Lower lobe of right lung (tissue), 2 donors: ENCODE measurements at places on chromosomes 1 and 21. TPM values are rescaled to one million over a fixed set of nuclear protein-coding genes. Genes with fewer than 3 reads are reported as not detected.

GRCh38 chr1:2151911-2152310 is 42.7 kb downstream of the FAAP20 start:
- no peak for DNase-seq

GRCh38 chr21:35090403-35090802 is 41.3 kb upstream of the RUNX1 start:
- no peak for DNase-seq

DNA sequence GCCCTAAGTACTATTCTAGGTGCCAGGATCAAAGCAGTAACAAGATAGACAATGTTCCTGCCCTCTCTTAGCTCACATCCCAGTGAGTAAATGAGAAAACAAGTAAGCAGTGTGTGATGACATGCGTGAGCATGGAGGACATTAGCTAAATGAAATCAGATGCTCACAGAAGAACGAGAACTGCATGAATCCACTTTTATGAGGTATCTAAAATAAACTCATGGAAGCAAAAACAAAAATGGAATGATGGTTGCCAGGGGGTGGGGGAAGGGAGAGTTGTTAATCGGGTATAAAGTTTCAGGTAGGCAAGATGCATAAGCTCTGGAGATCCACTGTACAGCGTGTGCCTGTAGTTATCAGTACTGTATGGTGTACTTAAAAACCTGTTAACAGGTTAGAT is 195.1 kb downstream of the HHAT start:
- DNase-seq, result no peak

- no peak for DNase-seq
These were observed 407 bp downstream of the WNT4 start for GRCh38 chr1:22142315-22143064.

GRCh38 chr1:232012773-232013386 is 386.3 kb downstream of the DISC1 start:
- DNase-seq, result no peak

DNA sequence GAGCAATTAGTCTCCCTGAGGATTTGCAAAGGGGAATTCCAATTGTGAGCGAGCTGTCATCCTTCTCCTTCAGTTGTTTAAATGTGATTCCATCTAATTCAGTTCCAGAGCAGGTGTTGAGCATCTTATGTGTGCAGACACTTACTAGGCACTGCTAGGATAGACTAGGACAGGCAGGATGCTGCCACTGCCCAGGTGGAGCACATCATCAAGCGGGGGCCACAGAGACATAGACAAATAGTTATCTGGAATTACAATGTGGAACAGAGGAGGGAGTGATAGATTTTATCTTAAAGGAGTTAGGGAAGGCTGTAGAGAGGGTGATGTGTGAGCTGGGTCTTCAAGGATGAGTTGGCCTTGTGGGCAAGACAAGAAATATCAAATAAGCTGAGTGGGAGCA is 55.9 kb downstream of the CDC7 start:
- DNase-seq, result no peak

The ERRFI1 gene
- 65.1 TPM for total RNA-seq

DNA sequence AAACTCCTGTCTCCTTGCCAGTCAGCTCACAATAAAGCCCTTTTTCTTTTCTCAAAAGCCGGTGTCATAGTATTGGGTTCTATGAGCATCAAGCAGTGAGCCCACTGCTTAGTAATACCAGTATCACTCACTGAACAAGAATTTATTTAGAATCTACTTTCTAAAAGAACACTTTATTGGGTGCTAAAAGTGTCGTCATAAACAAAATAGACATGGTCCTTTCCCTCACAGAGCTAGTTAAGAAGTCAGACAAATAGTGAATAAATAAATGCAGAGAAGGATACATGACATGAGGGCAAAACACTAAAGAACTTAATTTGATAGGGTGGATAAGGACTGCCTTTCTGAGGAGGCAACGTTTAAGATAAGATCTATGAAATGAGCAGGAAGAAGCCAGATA is 32.2 kb downstream of the EVI5 start:
- no peak for DNase-seq

The JMJD4 gene
- total RNA-seq, result 14.9 TPM

GRCh38 chr1:219058891-219059820 is 114.5 kb upstream of the LYPLAL1 start:
- DNase-seq, result no peak

- no peak for DNase-seq
These were observed 9.6 kb upstream of the NVL start for GRCh38 chr1:224339442-224340033.

- DNase-seq, result no peak
These were observed 17.1 kb upstream of the ZBTB21 start for GRCh38 chr21:42027085-42027821.

DNA sequence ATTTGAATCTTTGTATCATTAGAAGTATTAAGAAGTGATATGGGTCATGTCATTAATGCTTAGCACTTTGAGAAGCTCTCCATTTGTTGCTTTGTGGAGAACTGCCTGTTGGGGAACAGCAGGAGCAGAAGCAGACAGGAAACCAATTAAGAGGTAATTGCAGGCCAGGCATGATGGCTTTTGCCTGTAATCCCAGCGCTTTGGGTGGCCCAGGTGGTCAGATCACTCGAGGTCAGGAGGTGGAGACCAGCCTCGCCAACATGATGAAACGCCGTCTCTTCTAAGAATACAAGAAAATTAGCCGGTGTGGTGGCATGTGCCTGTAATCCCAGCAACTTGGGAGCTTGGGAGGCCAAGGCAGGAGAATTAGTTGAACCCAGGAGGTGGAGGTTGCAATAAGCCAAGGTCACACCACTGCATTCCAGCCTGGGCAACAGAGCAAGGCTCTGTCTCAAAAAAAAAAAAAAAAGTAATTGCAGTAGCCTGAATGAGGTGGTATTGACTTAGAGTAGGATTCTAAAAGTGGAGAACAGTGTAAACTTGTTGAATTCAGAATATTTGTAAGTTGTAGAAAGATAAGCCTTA is 57.8 kb upstream of the FASLG start:
- DNase-seq, result no peak

DNA sequence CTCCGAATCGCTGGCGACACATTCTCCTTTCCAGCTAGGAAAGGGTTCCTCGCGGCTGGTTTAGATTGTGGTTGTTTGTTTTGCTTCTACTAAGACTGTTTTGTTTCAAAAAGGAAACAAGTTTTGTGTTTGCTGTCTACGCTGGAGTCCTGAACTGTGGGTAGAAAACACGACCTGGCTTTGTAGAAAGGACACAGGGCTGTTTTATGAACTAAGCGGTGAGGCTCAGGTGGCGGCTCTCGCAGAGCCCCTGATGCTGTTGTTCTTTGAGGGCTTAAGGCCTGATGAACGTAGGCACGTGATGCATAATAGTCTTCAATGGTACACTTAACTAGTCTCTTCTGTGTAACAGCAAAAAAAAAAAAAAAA is 27.0 kb upstream of the FHAD1 start:
- no peak for DNase-seq

DNA sequence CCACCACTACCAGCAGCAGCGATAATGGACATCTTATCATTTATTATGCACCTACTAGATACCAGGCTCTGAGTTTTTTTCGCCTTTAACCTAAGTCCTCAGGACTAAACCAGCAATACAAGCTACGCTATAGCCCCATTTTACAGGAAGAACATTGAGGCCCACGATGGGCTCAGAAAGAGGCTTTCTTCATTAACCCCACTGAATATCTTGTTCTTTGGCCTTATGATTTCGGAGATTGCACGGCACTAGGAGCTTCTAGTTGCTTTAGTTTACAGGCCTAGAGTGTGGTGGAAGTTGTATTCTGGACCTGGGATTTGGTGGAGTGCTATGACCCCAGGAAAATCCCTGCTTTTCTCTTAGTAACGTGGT is 1.5 kb downstream of the SESN2 start:
- DNase-seq, result no peak

The SLC6A9 gene
- 24.2 TPM for total RNA-seq

GRCh38 chr1:112678605-112679004 is 4.1 kb downstream of the MOV10 start:
- DNase-seq, result no peak

- DNase-seq, result peak; percentile 95
These were observed at the start of gene LRRC8B for GRCh38 chr1:89524369-89525168. TSS of gene LRRC8B (plus strand) at chr1:89524829. CDS start at chr1:89582651, 57,822 bp downstream.

- DNase-seq, result peak; percentile 79
These were observed 6.6 kb downstream of the GOLT1A start for GRCh38 chr1:204207136-204207616.

- DNase-seq, result no peak
These were observed 180.8 kb upstream of the LMO4 start for GRCh38 chr1:87147851-87148250.

DNA sequence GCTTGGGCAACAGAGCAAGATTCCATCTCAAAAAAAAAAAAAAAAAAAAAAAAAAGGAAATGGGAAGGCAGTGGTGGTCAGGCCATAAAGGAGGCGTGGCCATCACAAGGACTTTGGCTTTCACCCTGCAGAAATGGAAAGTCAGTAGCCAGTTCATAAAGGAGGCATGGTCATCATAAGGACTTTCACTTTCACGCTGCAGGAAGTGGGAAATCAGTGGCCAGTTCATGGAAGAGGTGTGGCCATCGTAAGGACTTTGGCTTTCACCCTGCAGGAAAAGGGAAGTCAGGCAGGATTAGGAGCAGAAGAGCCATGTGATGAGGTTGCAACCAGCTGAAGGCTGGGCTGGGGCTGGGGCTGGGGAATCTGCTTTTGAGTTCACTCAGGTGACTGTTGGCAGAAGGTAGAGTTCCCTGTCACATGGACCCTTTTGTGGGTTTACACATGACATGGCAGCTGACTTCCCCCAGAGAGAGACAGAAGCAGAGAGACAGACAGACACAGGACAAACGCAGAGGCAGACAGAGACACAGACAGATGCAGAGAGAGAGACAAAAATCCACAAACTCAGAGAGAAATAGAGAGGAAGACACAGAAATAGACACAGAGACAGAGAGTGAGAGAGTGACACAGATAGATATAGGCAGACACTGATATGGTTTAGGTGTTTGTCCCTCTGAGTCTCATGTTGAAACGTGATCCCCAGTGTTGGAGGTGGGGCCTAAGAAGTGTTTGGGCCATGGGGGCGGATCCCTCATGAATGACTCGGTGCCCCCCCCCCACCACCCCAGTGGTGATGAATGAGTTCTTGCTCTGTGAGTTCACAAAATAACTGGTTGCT is 263.9 kb upstream of the KAZN start:
- no peak for DNase-seq

DNA sequence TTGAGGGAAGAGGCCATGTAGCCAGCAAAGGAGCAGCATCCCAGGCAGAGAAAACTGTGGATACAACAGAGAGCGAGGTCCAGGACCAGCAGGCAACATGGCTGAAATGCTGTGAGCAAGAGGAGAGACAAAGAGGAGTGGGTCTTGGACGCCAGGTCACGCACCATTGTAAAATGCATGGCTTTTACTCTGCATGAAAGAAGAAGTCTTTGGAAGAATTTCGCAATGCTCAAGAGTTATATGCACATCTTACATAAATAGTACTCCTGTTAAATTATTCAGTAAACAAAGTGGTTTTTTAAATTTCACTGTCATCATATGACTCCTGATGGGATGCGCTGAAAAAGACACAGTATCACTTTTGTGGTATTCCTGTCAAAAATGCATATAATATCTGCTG is 3.5 kb downstream of the CD244 start:
- DNase-seq, result no peak

The VASH2 gene
- total RNA-seq, result 1.6 TPM

The CCDC28B gene
- total RNA-seq, result 3.3 TPM

The AGT gene
- 0.86 TPM for total RNA-seq

DNA sequence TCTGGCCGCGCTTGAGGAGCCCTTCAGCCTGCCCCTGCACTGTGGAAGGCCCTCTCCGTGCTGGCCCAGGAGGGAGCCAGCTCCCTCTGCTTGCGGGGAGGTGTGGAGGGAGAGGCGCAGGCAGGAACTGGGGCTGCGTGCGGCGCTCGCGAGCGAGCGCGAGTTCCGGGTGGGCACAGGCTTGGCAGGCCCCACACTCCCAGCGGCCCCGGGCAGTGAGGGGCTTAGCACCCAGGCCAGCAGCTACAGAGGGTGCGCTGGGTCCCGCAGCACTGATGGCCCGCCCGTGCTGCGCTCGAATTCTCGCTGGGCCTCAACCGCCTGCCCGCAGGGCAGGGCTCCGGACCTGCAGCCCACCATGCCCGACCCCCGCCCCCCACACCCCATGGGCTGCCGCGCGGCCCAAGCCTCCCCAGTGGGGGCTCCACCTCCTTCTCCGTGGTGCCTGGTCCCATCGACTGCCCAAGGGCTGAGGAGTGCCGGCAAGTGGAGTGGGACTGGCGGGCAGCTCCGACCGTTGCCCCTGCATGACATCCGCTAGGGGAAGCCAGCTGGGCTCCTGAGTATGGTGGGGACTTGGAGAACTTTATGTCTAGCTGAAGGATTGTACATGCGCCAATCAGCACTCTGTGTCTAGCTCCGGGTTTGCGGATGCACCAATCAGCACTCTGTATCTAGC is 46.0 kb downstream of the COL24A1 start:
- no peak for DNase-seq

The GFI1 gene
- 3.3 TPM for total RNA-seq

The BGLAP gene
- 4.8 TPM for total RNA-seq

GRCh38 chr1:233916706-233917105 is 12.2 kb downstream of the SLC35F3 start:
- no peak for DNase-seq

DNA sequence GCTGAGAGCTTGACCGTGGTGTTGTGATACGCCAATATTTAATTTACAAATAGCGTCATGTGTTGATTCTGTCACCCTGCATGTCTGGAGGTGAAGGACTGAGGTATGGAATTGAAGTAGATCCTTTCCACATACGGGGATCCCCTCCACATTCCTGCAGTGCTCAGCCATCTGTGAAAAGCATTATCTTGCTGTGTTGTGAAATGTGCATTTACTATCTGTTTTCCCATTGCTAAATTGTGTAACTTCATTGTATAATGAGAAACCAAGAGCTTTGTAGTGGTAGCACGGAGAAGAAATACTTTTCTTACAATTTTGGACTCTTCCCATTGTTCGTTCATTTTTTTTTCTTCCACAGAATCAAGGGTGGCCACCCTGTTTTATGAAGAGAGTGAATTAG is 577.3 kb upstream of the ZP4 start:
- no peak for DNase-seq

DNA sequence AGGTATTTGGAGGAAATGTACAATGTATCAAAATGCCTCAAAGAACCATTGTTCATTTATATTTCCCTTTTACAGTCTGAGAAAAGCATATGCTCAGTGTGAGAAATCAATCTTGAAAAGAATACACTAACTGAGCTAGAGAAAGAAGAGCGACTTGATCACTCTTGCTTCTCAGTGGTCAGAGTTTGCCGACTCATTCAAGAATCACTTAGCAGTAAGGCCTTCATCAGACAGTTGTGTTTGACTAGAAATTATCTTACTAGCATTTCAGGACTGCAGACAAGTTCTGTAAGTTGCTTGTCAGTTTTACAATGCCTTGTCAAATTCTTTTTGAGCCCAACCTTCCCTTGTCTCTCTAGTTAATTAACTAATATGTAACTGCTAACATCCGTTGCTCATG is 12.9 kb downstream of the RGS18 start:
- DNase-seq, result no peak

The PTGS2 gene
- 15.5 TPM for total RNA-seq

The FMOD gene
- 28.9 TPM for total RNA-seq

GRCh38 chr1:94514095-94514727 is 27.3 kb downstream of the F3 start:
- no peak for DNase-seq

The KISS1 gene
- not detected for total RNA-seq

The RXFP4 gene
- total RNA-seq, result not detected
